ENCODE measurements at places on chromosomes 12 and 14.

DNA sequence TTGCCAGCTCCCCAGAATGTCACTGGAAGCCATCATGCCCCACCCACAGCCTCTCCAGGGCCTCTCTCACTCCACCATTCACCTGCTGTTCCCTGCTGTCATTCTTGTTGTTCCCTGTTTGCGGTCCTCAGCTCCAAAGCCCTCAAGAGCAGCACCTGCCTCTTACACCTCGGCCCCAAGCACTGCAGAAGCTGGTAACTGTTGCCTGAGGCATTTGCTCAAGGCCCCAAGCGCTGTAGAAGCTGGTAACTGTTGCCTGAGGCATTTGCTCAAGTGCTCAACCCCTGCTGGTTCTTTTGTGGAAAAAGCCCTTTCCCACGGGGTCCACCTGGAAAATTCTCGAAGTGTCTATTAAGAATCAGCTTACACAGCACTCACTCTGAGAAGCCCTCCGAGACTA lies 78.0 kb downstream of the ARL6IP4 start:
- no peak for DNase-seq

DNA sequence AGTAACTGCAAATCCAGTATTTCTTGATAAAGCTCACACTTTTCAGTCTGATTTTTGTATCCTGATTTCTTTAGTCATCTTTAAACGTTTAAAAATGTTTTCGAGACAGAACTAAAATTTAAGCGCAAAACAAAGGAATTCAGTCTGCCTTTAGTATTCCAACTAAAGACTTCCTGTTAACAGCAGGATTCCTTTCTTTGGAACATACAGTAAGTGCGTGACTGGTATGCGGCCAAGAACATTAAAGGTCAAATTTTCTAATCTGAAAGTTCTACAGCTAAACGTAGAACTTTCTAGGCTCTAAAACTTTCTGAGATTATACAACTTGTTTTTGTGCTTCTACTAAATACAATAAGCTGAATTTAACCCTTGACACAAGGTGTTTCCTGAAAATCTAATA lies 9.9 kb downstream of the SAV1 start:
- no peak for DNase-seq

DNA sequence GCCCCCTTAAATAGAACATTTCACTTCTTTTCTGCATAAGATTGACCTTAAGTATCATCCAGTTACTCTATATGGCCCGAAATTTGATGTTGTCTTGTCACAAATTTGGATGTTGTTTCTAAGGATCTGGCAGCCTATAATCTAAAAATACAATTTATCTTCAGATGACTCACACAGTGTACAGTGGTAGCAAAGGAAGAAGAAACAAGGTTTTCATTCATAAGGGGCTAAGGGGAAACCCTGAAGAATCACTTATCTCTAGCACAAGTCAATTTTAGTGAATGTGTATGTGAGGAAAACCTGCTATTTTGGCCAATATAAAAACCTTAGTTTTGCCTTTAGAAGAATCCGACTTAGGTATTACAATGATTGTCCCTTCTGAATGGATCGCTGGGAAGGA lies 606.3 kb upstream of the LRFN5 start:
- no peak for DNase-seq

DNA sequence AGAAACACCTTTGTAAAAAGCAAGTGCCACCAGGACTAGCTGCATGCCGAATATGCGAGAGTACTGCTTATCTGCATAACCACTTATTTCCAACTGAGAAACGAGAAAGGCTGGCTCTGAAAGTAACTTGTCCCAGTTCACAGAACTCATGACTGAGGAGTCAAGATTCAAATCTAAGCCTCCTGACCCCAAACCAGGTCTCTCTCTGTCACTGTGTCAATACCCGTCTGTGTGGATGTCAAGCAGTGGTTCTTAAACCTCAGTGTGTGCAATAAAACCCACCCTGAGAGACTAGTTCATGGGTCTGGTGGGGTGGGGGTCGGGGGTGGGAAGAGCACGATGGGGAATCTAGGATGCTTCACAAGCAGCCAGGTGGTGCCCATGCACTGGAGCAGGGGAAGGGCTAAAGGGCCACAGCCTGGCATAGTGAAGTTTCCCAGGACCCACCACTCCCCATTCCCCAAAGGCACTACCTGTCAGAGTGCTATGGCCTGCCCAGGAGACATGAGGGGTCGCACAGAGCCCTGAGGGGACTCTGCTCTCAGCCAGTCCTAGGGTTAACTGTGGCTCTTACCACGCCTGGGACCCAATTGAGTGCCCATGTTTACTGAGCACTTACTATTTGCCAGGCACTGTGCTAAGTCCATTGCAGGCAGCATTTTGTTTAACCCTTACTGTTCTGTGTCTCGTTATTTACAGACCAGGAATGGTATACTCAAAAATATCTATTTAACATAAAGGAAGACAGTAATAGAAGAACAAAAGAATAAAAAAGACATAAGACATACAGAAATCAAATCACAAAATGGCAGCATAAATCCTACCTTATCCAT lies 33.4 kb upstream of the PNMA1 start:
- no peak for DNase-seq

GRCh38 chr14:23829736-23830471 lies 123.7 kb upstream of the DHRS4 start:
- DNase-seq = peak; percentile 60

DNA sequence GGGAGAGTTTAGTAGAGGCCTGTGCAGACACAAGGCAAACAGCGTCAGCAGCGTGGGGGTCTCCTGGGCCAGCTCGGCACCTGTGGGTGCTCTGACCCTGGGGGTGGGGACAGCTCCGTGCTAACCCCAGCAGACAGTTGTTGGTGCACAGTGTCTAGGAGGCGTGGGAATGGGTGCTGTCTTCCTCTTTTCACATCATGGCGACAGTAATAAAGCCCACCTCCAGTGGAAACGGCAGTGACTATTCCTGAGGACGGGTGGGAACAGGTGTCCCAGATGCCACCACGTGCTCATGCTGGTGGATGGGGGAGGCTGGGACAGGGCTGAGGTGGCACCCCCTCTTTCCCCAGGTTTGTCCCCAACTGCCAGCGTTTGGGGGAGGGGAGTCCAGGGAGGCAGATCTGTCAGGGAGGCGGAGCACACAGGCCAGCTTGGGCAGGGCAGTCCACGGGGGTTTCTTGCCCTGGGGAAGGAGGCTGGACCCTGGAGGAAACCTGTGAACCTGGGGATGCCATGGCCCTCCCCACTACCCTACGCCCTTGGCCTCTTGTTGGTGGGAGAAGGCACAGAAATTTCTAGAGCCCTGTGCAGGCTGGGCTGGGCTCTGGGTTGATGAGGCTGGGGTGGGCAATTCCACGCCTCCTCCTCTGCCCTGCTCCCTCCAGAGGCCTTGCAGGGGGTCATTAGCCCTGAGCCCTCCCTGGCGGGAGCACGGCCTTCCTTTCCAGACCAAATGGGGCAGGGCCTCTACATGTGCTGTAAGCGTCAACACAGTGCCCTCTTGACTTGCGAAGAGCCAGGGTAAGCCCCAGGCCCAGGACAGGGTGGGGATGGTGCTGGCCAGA lies 3.8 kb downstream of the ZBTB42 start:
- DNase-seq = no peak

- no peak for DNase-seq
These were observed 6.8 kb upstream of the NR4A1 start for GRCh38 chr12:52044292-52044983.

- DNase-seq = no peak
These were observed 4.9 kb upstream of the SOX5 start for GRCh38 chr12:23954332-23954731.

All from AG04449 (cell line).